ENCODE measurements at places on chromosomes 16 and 17.
A peak's percentile ranks its signal among the peaks of the same experiment; 100 is the strongest.

GRCh38 chr17:53129863-53130262 lies 692.9 kb upstream of the KIF2B start:
- no peak for DNase-seq

- peak; percentile 41 for DNase-seq
Observed at GRCh38 chr17:68249354-68249765, 1.5 kb downstream of the AMZ2 start.

DNA sequence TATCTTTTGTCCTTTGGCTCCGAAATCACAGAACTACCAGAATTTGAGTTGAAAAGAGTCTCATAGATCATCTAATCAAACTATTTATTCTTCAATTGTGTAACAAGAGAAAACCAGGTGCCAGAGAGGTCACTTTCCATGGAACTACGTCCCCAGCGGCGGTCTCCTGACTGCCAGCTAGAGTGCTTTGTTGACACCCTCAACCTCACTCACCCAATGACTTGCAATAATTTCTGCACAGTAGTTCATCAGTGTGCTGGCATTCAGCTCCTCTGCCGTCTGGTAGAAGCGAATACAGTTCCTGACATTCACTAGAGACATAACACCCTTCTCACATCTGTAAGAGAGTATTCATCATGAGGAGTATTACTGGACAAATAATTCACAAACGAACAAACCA lies 54.2 kb downstream of the ANKFY1 start:
- DNase-seq = no peak

DNA sequence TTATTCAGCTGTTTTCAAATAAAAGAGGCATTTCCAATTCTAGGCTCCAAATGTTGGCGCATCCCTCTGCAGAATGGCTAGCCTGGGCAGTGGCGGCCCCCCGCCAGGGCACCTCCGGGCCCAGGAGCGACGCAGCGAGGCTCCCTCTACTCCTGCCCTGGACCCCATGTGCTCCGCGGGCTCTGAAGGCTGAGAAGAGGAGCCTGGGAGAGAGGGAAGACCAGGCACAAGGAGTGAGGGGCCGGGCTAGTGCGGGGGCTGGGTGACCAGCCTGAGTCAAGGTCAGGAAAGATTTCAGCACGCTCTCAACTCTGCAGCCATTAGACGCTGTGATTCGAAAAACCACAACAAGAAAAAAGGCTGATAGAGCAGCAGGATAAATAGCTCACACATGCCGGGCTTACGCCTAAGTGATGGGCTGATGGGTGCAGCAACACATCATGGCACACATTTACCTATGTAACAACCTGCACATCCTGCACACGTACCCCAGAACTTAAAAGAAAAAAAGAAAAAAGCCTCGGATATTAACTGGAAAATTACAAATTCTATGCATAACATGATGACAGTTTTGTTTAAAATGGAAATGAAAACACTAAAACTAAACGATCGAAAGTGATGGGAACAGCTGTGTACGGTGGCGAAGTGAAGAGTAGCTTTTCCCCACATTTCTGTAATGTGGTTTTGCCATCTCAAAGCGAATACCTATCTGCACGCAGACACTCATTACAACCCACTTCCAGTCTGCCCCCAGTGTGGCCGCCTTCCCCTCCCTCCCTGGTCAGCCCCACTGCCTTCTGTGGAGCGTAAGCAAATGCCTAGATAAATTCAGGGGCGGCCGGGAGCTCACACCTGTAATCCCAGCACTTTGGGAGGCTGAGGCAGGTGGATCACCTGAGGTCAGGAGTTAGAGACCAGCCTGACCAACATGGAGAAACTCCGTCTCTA lies 44.4 kb downstream of the MAP1LC3B start:
- no peak for DNase-seq

- no peak for DNase-seq
Observed at GRCh38 chr16:2158262-2158638, 2.7 kb downstream of the TRAF7 start.

- peak; percentile 31 for DNase-seq
Observed at GRCh38 chr17:46742565-46743270, 75.8 kb downstream of the WNT3 start.

DNA sequence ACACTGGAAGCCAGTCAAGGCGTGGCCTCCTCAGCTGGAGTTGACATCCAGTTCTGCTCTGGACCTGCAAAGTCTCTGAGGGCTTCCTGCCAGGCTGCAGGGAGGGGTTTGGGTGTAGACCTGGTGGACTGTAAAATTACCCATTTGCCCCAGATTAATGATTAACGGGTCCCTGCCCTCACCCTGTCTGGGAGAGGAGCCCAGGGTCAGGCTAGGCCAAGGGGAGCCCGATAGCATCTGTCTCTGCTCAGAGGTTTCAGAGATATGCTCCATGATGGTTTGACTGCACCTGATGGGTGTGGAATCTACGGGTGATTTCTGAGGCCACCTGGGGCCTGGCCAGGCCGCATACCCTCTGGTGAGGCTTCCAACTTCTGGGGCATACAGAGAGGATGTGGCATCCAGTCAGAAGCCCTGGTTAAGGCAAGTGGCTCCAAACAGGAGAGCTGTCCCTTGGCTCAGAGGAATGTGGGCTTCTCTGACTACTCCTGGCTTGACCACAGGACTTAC lies 11.2 kb downstream of the PPY start:
- DNase-seq = no peak

DNA sequence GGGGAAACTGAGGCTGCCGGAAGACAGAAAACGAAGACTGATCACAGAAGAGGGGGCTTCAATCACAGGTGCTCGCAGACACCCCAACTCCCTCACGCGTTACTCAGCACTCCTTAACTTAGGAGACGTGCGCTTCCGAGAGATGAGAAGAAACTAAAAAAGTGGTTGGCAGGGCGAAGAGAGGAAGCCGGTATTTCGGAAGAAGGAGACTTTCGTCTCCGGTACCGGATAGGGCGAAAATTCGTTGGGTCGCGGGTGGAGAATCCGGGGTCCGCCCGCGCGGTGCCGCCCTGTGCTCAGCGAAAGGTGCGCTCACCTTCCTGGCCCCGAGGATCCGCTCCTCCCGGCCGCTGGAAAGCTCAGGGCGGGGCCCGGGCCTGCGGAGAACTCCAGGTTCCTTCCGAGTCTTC lies 917 bp upstream of the TBX2 start:
- no peak for DNase-seq

- DNase-seq = no peak
Observed at GRCh38 chr16:55947366-55947765, 72.2 kb upstream of the CES5A start.

Measured in Kasumi-1 (cell line).